ENCODE measurements at places on chromosomes 4 and X.

DNA sequence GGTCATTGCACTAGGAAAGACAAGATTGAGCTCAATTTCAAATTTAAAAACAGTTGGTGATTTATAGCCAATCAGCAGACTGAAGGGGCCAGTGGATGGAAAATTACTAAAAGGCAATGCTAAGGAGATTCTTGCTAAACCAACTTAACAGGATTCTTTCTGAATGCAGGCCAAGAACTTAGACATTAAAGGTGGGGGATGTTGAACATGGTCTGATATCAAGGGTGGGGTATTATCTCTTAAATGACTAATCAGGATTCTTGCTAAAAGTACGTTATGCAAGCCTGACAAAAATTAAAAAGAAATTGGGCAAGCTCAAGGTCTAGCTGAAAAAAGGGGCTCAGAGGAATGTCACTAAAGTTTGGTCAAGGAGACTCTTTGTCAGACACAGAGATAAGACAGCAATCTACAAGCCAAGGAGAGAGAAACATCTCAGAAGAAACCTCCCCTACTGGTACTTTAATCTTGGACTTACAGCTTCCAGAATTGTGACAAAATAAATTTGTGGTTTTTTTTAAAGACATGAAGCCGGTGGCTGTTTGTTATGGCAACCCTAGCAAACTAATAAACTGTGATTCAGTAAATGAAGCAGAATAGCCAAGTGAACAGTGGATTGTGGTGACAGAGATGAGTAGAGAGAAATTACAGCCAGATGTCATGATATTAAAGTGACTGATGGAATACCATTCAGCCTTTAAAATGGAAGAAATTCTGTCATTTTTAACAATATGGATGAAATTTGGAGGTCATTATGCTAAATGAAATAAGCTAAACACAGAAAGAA lies 120.3 kb upstream of the KLHL4 start:
- no peak for DNase-seq

- DNase-seq: no peak
Observed at GRCh38 chrX:133910539-133910938, 74.9 kb downstream of the GPC3 start.

GRCh38 chrX:139965421-139965820 lies at the start of gene CXorf66:
Gene CXorf66, minus strand, starts transcription at chrX:139965521. Its CDS starts 25 bp downstream, at chrX:139965496.
- DNase-seq: no peak

DNA sequence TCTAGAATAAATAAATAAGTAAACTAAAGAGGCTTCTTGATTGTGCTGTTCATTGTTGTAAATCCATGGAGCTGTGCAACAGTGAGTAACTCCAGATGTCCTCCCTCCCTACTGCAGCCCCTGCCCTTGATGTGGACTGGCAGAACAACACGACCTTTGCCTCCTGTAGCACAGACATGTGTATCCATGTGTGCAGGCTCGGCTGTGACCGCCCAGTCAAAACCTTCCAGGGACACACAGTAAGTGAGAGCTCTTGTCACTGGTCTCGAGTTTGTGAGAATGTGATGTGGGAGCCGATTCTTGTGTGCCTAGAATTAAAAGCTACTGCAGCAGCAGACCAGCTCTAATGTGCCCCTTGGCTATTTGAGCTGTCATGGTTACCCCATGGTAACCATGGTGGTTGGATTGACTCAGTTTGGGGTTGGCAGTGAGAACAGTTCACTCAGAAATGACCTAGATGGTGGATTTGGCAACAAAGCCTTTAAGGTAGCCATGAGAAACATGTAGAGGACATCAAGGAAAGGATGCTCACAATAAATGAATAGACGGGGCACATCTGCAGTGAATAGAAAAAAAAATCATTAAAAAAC lies 60.7 kb downstream of the GPR143 start:
- DNase-seq: no peak

DNA sequence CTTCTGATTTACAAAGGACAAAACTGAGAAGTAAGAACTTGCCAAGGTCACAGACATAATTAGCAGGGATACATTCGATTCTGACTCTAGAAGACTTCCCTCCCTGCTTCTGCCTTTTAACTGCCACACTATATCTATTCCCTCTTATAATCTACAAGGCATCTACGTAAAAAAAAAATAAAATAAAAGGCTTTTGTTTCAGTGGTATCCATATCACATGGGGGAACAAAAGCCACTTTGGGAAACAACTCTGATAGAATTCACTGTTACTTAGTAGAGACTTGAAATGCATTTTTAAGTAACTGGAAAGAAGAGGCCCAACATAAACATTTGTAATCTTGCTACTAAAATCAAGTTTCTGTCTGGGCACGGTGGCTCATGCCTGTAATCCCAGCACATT lies 247.2 kb downstream of the SCFD2 start:
- no peak for DNase-seq
